Stimulated activated CD8-positive, alpha-beta memory T cell treated with anti-CD3 and anti-CD28 coated beads, Interleukin-2, amount 100 ng/mL, for 48 hours (primary cell): ENCODE measurements at places on chromosomes 7 and 10.

GRCh38 chr7:50739744-50740435 lies 42.8 kb downstream of the GRB10 start:
- DNase-seq: peak; percentile 19

DNA sequence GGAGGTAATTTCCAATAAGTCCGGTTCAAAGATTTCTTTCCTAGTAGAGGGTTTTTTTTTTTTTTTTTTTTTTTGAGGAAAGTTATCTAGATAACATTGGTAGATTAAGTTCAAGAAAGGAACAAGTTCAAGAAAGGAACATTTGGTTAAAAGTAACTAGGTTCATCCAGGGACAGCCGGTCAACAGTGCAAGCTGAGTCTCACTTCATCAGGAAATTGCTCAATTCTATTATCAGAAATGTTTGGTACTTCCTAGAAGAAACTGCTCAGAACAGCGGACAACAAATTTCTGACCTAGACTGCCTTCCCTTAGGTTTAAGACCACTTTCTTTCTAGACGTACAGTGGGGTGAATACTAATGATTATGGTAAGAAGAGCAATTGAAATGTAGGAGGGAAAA lies 3.7 kb upstream of the IL2RA start:
- no peak for DNase-seq

DNA sequence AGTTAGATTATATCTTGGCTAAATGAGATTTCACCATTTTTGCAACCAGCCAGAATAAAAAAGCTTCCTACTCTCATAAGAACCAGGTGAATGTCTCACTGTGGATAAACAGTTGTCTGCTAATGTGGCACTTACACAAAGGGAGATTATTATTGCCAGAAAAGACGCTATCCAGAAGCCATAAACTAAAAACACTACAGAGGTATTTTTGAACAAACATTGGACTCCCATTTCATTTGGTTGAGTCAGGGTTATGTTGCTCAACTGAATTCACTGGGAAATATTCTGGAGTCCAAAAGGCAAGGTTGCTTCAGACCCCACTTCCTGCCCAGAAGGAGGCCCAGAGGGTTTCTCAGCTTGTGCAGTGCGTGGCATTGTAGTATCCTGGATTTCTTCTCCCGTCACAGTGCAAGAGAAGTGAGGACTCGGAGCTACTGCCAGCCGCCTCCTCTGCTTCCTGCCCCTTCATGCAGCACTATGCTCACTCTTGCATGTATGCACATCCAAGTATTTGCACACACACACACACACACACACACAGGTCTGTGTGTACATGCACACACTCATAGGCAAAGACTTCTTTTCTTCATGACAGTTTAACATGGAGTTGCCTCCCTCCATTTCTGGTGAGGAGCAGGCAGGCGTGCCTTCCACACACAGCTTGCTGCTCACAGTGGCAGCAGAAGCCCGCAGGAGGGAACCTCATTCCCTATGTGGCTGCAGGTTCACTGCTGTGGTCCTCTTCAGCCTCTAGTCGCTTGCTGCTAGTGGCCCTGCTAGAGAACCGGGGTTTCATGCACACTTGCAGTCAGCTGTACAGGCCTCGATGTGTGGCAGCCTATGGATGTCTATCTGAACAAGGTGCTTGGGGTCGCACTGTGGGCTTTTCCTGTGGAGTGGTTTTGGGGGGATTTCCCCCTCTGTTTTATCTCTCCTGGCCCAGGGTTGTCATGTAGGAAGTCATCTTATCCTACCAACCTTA lies 10.1 kb downstream of the DENND10 start:
- no peak for DNase-seq

- peak; percentile 14 for DNase-seq
Measured at GRCh38 chr7:97871659-97872024, 566 bp downstream of the ASNS start.

DNA sequence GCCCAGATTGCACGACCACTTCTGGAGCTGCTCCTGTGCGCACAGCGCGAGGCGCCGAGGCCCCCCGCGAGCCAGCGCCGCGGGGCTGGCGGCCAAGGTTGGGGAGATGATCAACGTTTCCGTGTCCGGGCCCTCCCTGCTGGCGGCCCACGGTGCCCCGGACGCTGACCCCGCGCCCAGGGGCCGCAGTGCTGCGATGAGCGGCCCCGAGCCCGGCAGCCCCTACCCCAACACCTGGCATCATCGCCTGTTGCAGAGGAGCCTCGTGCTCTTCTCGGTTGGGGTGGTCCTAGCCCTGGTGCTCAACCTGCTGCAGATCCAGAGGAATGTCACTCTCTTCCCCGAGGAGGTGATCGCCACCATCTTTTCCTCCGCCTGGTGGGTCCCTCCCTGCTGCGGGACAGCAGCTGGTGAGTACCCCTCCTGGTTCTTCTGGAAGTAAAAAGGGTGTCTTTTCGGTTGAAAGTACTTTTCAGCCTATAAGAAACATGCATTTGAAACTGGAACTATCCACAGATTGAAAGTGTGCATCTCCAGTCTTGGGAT lies 683 bp downstream of the INSIG1 start:
- no peak for DNase-seq

- no peak for DNase-seq
Measured at GRCh38 chr10:13067431-13067830, 32.5 kb upstream of the OPTN start.

DNA sequence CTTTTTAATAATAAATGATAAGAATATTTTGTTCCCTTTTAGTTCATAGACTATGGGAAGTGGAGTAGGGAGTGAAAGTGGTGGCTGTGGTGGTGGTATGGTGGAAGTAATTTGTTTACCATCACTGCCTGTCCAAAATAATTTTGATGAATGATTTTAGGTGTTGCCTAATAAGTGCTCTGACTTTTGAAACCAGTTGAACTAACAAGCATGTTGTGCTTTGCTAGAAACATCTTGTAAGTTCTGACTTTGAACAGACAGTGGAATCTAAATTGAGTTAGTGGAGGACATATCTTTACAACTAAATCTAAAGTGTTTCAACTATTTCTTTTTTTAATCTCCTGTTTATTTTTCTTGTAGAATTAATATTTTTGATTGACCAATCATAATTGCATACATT lies 49.7 kb downstream of the ZEB1 start:
- DNase-seq: no peak

GRCh38 chr7:133124974-133125373 lies 43.1 kb upstream of the CHCHD3 start:
- DNase-seq: no peak

GRCh38 chr7:47792521-47793121 lies 155.6 kb downstream of the PKD1L1 start:
- DNase-seq: no peak

- DNase-seq: no peak
Measured at GRCh38 chr10:18713077-18713476, 53.8 kb downstream of the ARL5B start.

DNA sequence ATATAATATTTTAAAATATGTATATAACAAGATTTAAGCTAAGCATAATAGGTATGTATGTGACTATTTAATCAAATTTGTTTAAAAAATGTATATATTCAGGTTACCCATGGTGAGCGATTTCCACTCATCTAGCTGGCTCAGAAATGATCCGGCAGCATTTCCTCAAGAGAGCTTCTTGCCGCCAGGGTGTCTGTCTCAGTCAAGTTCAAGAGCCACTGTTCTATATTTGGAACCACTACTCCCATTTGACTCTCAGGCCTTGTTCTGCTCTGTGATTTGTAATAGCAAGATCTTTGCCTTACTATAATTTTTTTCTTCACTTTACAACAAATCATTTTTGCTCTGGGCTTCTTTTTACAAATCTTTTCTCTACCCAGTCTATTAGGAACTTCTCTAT lies 48.7 kb upstream of the CNTNAP2 start:
- DNase-seq: no peak

DNA sequence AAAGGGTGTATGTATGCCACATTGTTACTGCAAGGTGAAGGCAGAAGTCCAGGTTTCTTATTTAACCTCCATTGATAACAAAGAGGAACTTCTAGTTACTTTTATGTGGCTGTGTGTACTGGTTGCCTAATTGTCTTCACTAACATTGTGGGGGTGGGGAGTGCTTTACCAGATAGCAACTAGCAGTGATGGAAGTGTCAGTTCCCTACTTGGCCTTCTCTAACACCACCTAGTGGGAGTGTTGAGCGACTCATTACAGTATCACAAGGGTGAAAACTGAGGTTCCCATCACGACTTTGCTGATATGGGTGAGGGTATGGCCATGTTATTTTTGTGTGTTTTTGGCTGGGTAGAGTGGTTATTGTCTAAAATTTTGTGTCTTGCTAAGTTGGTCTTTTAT lies 274.4 kb downstream of the THSD7A start:
- DNase-seq: no peak

DNA sequence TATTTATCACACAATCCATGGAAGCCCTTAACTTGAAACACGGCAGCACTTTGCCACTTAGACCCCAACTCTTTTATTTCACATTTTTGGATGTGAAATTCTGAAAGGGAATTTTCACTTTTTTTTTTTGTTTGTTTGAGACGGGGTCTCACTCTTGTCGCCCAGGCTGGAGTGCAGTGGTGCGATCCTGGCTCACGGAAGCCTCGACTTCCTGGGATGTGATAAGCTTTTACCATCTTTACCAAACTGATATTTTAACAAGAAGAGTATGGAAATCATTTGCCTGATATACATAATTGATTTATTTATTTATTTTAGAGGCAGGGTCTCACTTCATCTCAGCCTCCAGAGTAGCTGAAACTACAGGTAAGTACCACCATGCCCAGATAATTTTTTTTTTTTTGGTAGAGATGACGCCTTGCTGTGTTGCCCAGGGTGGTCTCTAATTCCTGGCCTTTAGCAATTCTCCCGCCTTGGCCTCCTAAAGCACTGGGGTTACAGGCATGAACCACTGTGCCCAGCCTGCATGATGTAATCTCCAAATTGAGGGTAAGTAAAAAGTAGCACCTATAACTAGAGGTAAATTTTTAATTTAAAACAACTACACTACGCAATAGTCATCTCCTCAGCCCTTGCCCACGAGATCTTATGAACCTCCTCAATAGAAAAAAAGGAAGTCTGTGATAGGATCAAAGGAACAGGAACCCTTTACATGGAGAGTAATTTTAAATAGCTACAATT lies 180.7 kb upstream of the KLF14 start:
- DNase-seq: no peak

DNA sequence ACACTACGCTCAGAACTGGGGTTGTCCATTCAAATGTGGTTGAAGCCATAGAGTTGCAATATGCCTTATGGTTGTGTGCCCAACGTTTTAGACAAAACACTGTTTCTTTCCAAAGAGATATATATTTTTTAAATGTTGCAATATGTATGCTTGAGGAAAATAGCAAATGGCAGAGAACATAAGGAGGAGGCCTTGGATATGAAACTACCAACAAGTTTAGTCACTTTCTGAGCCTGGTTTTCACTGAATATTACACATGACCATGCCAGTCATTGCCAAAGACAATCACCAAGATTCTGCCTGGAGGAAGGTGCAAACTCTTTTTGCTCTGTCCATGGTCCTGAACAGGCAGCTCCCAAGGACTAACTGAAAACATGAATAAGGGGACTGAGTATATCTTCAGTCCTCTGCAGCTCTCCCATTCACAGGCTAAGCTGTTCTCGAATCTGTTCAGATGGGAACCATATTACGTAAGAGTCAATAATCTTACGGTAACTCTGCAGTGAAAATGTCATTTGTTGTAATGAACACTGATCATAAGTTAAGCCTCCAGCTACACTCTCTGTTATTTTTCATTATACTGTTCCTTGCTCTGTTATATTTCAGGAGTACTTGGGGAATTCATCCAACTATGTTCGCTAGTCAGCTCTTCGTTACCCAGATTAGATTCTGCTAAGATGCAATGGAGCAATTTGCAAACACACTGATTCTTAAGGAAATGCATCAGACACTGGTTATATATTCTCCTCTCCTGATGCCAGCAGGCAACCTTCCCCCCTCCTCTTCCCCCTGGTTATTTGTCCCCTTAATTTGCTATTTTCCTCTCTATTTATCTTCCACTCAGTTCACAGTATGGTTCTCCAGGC lies 90.7 kb upstream of the C1QL3 start:
- DNase-seq: no peak

GRCh38 chr7:39127058-39127457 lies 149.3 kb downstream of the POU6F2 start:
- DNase-seq: no peak

DNA sequence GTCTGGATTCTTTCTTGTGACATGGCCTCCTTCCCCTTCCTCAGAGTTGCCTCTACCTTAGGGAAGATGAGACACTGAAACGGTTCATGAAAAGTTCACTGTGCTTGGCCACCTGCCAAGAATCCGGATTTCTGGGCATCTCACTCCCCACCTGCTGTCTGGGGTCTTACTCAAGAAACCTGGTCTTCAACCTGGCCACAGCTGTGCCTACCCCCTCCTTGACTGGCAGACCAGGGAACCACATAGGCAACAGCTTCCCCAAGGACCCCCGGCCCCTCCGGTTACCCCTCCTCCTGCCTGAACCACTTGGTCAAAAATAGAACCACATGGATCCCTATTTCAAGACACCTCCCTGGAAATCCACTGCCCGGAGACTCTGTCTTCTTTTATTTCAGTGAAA lies 58.7 kb upstream of the NANOS1 start:
- no peak for DNase-seq

GRCh38 chr7:152338561-152338960 lies 97.2 kb downstream of the KMT2C start:
- DNase-seq: no peak

GRCh38 chr10:11329062-11329673 lies 282.3 kb downstream of the USP6NL start:
- DNase-seq: no peak

DNA sequence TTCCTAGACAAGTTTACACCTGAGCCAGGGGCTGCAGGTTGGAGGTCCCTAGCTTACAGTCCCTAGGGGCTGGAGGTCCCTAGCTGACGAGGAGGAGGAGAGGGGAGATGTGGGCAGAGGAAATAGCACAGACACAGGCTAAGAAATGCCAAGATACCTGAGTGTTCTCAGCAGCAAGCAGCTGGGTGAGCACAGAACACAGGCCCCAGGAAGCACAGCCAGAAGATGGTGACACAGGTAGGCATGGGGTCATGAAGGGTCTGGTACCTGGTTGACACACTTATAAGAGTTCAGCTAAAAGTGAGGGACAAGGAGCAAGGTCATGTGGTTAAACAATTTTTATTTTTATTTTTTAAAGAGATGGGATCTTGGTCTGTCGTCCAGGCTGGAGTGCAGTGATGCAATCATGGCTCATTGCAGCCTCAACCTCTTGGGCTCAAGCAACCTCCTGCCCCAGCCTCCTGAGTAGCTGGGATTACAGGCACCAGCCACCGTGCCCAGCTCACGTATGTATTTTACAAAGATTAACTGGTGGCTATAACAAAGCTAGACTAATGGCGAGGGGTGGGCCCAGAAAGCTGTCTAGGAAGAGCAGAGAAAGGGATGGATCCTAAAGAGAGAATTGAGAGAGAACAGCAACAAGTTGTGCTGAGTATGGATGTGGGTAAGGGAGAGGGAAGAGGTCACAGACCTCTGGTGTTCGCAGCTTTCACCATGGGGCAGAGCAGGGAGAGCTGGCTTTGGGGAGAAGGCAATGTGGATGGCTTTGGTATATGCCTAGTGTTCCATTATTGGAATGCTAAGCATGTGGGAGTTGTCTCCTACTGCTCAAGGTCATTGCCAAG lies 140.3 kb upstream of the KLF14 start:
- DNase-seq: no peak

DNA sequence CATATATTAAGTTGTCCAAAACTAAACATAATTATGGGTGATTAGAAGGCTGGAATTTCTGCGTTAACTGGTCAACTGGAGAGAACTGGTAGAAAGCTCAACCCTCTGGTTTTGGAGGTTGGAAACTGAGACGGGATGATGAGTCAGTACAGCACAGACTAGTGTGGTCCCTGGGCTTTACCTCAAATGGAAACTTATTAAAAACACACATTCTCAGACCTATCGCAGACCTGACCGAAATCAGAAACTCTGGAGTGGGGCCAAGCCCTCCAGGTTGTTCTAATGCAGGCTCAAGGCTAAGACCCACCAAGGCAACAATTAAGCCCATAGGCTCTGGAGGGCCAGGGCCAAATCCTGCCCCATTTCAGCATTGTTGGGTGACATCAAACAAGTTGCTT lies 136.9 kb downstream of the KCNMA1 start:
- DNase-seq: no peak
